ENCODE measurements at places on chromosomes 5 and 9. TPM values are rescaled to one million over a fixed set of nuclear protein-coding genes. Genes with fewer than 3 reads are reported as not detected.

DNA sequence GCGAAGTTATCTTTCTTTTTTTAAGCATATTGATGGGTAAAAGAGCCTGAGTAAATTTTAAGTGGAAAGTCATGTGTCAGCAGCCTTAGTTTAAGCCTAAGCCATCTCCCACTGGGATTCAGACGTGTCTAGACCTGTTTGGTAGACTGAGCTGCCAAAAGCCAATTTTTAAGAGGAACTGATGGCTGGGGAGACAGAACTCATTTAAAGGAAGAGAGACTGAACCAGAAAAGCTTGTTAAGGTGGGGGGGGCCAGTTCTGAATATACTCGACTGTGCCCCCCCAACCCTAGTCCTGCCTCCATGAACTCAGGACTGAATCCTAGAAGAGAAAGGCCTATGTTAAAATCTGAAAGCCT lies 58.3 kb upstream of the PLPP1 start:
- H3K27me3 ChIP-seq = no peaks in the 10 kb centered on the region
- no peaks in the 10 kb centered on the region for H3K4me1 ChIP-seq
- no peak overlapping the region for H3K4me3 ChIP-seq
- no peak for DNase-seq
- H3K27ac ChIP-seq = no peak overlapping the region

DNA sequence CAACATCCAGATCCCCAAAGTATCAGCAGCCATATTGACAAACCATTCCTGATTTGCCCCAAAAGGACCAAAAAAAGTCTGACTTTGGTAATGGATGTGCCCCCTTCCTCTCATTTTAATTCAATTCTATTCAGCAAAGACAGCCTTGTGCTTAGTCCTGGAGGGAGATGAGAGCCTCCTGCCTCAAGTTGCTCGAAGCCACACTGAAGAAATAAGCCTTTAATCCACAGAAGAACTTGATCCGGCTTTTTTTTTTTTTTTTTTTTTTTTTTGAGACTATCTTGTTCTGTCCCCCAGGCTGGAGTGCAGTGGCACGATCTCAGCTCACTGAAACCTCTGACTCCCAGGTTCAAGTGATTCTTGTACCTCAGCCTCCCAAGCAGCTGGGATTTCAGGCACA lies 8.4 kb upstream of the PAX5 start:
- no peak for DNase-seq
- H3K36me3 ChIP-seq = no peaks in the 10 kb centered on the region
- H3K4me1 ChIP-seq = peaks cover 2% of the 10 kb centered on the region
- H3K4me3 ChIP-seq = no peak overlapping the region
- H3K27me3 ChIP-seq = peaks cover 32% of the 10 kb centered on the region

SLCO4C1 gene
- total RNA-seq = 0.90 TPM

DNA sequence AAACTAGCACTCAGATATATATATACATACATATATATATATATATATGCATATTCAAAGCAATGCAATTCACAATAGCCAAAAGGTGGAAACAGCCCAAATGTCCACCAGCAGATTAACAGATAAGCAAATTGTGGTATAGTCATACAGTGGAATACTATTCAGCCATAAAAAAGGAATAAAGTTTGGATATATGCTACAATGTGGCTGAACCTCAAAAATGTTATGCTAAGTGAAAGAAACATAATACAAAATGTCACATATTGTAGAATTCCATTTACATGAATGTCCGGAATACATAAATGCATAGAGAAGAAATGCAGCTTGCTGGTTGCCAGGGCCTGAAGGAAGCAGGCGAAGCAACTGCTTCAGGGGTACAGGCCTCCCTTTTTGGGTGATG lies 143.4 kb downstream of the ATPSCKMT start:
- H3K4me3 ChIP-seq = no peak overlapping the region
- H3K27me3 ChIP-seq = no peaks in the 10 kb centered on the region
- H3K27ac ChIP-seq = no peak overlapping the region
- H3K36me3 ChIP-seq = no peaks in the 10 kb centered on the region

DOCK2 gene
- total RNA-seq = 1.4 TPM

- DNase-seq = no peak
- no peaks in the 10 kb centered on the region for H3K4me1 ChIP-seq
- H3K27ac ChIP-seq = no peak overlapping the region
- no peaks in the 10 kb centered on the region for H3K27me3 ChIP-seq
- H3K4me3 ChIP-seq = no peak overlapping the region
- H3K36me3 ChIP-seq = no peaks in the 10 kb centered on the region
Measured at GRCh38 chr5:111337133-111337532, 112.9 kb downstream of the CAMK4 start.

DNA sequence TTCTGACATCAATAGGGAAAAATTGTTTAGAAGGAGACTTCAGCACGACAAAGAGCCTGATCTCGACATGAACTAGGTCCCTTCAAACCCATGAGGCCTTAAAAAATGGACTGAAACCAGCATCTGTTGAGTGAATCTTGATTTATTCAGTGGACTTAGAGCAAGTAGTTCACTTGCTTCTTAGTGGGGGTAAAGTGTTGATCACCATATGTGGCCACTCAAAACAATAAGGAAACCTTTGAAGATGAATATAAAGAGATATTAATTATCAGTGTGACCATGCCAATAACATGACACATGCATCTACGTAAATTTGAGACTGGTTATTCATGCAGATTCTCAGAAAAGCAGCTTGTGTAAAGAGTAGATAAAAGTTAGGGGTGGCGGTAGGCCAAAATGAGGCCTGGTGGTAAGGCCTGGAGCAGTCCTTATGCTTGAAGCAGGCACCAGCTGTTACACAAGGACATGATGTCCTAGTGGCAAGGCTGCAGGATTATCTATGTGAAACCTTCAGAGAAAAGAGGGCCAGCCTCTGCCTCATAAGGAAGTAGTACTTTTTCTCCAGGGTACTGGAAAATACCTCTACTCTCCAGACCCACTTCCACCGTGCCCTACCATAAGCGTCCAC lies 61.3 kb downstream of the S1PR3 start:
- no peaks in the 10 kb centered on the region for H3K36me3 ChIP-seq
- H3K4me3 ChIP-seq = no peak overlapping the region
- no peak overlapping the region for H3K27ac ChIP-seq
- no peaks in the 10 kb centered on the region for H3K4me1 ChIP-seq
- no peak for DNase-seq

GRCh38 chr5:170885809-170886208 lies 24.0 kb downstream of the RANBP17 start:
- H3K27me3 ChIP-seq = 0 out of 2 replicates have a peak, but pooled peaks cover 2% of the 10 kb centered on the region
- H3K4me1 ChIP-seq = no peaks in the 10 kb centered on the region
- H3K36me3 ChIP-seq = no peaks in the 10 kb centered on the region
- no peak overlapping the region for H3K27ac ChIP-seq
- DNase-seq = no peak
